ENCODE measurements at places on chromosomes 12 and 14.

DNA sequence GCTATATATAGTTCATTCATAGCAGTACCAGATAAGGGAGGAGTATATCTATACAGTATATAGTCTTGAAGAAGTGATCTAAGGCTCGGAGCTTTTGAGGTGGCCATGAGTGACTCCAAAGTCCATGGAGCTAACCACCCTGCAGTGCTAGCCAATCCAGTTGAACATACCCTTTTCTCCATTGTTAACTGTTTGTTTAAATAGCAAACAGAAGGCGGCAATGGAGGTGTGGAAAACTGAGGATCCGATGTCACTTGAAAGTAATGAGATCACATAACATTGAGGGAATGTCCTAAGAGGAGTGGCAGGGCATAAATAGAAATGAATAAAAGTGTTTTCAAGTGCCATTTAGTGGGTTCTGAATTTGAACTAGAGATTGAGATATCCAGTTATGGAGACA lies 12.4 kb upstream of the SNAPC1 start:
- DNase-seq: no peak

DNA sequence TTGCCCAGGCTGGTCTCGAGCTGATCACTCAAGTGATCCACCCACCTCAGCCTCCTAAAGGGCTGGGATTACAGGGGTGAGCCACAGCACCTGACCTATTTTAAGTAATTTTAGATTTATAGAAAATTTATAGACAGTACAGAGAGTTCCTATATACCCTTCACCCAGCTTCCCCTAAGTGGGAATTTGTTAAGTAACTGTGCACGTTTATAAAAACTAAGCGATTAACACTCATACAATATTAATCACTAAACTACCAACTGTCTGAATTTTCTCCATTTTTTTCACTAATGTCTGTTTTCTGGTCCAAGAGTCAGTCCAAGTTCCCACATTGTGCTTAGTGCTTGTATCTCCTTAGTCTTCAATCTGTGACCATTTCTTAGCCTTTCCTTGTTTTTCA lies 5.5 kb downstream of the IL31 start:
- no peak for DNase-seq

DNA sequence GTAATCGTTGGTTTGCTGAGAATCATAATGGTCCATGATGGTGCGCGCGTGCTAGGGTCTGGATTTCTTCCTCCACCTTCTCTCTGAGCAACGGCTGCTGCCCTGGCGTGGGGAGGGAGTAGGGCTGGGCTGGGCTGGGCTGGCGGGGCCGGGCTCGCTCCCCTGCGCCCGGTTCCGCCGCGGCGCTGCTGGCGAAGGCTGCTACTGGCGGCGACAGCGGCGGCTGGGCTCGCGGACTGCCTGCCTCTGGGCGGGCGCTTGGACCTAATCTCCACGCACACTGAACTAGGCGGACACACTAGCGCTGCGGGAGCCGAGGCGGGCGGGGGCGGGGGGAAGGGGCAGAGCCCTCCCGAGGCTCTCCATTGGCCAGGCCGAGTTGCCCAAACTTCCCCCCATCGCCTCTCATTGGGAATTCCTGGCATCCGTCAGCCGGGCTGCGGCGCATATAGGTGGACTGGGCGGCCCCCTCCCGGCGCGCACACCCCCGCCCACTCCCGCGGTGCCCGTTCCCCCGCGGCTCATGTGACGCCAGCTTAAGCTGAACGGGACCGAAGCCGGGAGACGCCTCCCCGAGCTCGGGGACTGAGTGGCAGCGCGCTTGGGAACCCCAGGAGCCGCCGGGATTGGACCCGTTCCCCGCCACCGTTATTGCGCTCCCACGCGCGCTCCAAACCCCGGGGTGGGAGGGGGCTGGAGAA lies at the start of gene ACTN1:
ACTN1 (minus strand) TSS at position 282 of the 701 bp plus-strand sequence; CDS start at position 36, 246 bp downstream.
- DNase-seq: peak; percentile 76

GRCh38 chr12:42070036-42070435 lies 74.6 kb downstream of the GXYLT1 start:
- DNase-seq: no peak

DNA sequence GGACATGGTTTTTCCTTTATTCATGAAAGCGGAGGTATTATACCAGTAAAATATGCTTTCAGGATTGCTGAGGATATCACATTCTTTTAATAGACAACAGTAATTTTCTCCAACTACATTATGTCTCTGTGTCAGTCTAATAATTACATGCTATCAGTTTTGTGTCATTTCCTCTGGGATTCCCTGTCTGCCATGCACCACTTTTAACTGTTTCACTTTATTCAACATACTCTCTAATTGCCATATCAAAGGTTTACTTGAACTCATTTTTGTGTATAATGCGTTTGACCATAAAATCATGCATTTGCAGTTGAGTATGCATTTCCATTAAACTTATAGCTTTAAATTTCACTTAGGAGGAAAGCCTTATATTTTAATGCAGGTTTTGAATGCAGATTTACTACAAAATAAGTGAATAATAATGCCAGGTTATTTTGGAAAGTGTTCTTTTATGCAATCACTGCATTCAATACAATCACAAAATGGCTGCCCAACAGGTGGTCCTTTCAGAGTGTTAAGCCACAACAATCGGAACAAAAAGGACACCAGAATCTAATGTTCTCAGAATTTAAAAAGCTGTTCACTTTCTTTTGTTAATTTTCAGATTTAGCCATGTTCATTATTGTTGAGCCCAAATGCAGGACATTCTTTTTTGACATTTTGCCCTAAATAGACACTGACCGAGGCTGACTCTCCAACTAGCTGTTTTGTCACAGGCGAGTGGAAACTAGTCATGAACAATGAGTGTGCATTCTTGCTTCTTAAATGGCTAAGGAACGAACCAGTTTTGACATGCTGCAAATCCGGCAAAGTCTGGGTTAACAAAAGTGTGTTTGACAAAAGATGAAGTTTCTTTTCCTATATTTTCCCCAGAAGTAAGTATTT lies 40.9 kb downstream of the MBIP start:
- no peak for DNase-seq

GRCh38 chr12:67391034-67391433 lies 121.9 kb downstream of the CAND1 start:
- no peak for DNase-seq
